ENCODE measurements at places on chromosomes 5 and 9. TPM values are rescaled to one million over a fixed set of nuclear protein-coding genes. Genes with fewer than 3 reads are reported as not detected.

DNA sequence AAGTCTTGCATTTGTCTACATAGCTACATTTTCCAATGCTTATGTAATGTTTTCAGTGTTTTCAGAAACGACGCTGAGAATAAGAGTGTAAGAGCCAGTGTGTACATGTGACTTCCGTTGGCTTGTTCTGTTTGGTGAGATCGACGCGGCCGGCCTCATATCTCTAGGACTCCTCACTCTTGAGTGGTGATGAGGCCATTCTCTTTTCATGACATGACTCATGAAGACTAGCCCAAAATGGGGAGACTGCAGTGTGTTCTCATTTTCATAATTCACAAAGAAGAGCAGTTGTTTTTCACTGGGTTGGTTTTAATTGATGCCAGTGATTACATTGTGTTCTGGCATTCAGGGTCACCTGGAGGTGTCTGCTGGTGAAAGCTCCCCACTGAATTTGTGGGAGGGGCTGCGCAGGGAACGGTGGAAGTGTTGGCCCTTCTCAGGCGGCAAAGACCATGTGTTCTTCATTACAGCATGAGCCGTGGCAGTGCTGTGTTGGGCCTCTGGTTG lies 131.5 kb upstream of the OTULINL start:
- H3K27ac ChIP-seq, result no peak overlapping the region
- H3K27me3 ChIP-seq, result no peaks in the 10 kb centered on the region
- H3K4me1 ChIP-seq, result no peaks in the 10 kb centered on the region
- no peaks in the 10 kb centered on the region for H3K36me3 ChIP-seq
- H3K4me3 ChIP-seq, result no peak overlapping the region

DNA sequence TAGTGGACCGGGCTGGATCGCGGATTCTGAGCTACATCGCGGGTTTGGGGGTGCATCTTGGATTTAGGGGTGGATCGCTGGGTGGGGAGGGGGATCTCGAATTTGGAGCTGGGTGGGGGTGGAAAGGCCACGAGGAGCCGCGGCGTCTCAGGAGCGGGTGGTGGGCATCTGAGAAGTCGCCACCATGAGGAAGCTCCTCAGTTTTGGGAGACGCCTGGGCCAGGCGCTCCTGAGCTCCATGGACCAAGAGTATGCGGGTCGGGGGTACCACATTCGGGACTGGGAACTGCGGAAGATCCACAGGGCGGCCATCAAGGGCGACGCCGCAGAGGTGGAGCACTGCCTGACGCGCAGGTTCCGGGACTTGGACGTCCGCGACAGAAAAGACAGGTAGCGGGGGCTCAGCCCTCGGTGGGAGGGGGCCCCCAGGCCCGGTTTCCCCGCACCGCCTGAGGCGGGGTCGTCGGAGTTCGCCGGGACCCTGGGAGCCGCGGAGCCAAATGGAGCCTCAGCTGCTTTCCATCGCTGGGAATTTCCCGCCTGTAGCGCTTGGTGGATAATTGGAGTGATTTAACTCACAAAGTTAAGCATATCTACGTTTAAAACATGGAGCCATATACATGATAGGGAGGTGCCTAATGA lies 376 bp downstream of the ANKRD18B start:
- DNase-seq, result no peak
- H3K4me3 ChIP-seq, result no peak overlapping the region
- H3K4me1 ChIP-seq, result peaks cover 14% of the 10 kb centered on the region
- H3K36me3 ChIP-seq, result no peaks in the 10 kb centered on the region
- peaks cover 10% of the 10 kb centered on the region for H3K27me3 ChIP-seq

- H3K27ac ChIP-seq, result no peak overlapping the region
- no peaks in the 10 kb centered on the region for H3K27me3 ChIP-seq
- H3K4me1 ChIP-seq, result no peaks in the 10 kb centered on the region
- DNase-seq, result no peak
- H3K36me3 ChIP-seq, result no peaks in the 10 kb centered on the region
- H3K4me3 ChIP-seq, result no peak overlapping the region
Measured at GRCh38 chr5:119966028-119966427, 336.7 kb downstream of the FAM170A start.

The LCN2 gene
- 4.9 TPM for total RNA-seq

The CNTNAP3B gene
- total RNA-seq, result 34.2 TPM
